Natural killer cell treated with Interleukin-12 subunit alpha and Interleukin-12 subunit beta and Interleukin-15 and Interleukin-18, amount 100 ng/mL, for 72 hours (primary cell): ENCODE measurements at places on chromosomes 5 and 9. TPM values are rescaled to one million over a fixed set of nuclear protein-coding genes. Genes with fewer than 3 reads are reported as not detected.

MAMDC4 gene
- total RNA-seq, result 16.0 TPM

LCN12 gene
- total RNA-seq, result 2.0 TPM

ANXA2R gene
- 4.8 TPM for total RNA-seq

DNA sequence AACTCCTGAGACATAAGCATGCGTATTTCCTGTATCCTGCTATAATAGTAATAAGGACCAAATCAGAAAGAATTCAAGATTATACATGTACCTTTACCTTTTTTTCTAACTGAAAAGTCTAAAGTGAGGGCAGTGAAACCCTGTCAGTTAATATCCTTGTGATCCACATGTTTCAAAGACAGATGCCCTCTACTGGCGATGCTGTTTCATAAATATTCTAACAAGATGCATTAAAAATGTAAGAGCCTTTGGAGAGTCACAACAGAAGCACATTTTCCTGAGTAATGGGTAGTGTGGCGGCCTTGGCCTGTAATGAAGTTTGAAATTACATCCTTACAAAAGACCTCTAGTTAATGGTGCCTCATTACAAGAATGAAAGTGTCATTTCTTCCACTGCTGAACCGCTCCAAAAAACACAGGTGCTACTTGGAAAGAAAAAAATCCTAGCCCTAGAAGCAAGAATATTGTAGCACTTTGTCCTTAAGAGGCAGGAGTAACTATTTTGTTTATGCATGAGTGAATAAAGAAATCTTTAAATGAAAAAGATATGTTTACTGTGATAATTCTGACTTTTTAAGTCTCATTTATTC lies 232.6 kb downstream of the EPB41L4A start:
- no peak overlapping the region for H3K27ac ChIP-seq
- H3K36me3 ChIP-seq, result no peaks in the 10 kb centered on the region
- no peaks in the 10 kb centered on the region for H3K4me1 ChIP-seq
- H3K4me3 ChIP-seq, result no peak overlapping the region
- no peak for DNase-seq

DNA sequence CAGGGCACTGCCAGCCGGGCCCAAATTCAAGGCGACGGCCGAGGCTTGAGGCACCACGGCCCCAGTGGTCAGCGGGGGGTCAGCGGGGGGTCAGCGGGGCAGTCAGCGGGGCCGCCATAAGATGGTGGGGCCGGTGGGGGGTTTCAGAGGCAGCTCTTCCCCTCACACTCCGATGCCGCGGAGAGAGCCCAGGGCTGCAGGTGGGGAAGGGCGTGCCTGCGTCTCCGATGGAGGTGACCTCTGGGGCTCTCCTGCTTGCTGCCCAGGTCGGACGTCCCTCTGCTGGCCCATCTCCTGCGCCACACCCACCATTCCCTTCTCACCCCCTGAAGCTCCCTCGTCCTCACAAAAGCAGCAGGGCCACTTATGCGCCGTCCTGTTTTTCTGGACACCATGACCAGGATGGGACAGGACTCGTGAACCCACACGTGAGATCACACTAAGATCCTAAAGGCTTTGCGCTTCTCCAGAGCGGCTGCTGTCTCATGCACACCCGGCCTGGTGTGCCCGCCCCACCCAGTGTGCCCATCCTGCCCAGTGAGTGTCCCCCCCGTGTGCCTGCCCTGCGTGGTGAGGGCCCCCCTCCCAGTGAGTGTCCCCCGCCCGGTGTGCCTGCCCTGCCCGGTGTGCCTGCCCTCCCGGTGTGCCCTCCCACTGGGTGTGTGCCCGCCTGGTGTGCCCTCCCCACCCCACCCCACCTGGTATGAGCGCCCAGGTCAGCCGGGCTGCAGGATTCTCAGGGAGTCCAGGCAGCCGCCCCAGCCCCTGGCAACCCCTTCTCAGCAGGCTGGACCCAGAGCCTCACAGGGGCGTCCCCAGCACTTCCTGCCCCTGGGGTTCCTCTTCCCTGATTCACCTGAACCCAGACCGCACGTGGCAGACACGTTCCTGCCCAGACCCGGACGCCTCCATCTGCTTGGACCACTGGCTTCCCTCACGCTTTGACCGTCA lies 48.7 kb upstream of the NKD2 start:
- peak overlapping the region; percentile 42 for H3K4me3 ChIP-seq
- H3K4me1 ChIP-seq, result peaks cover 41% of the 10 kb centered on the region
- peaks cover 19% of the 10 kb centered on the region for H3K27me3 ChIP-seq
- no peaks in the 10 kb centered on the region for H3K36me3 ChIP-seq

- H3K4me1 ChIP-seq, result peaks cover 58% of the 10 kb centered on the region
- H3K27me3 ChIP-seq, result no peaks in the 10 kb centered on the region
- peak overlapping the region; percentile 98 for H3K27ac ChIP-seq
- DNase-seq, result no peak
- H3K4me3 ChIP-seq, result peak overlapping the region; percentile 99
Observed at GRCh38 chr5:100898504-100899346, 4.4 kb downstream of the ST8SIA4 start.

DNA sequence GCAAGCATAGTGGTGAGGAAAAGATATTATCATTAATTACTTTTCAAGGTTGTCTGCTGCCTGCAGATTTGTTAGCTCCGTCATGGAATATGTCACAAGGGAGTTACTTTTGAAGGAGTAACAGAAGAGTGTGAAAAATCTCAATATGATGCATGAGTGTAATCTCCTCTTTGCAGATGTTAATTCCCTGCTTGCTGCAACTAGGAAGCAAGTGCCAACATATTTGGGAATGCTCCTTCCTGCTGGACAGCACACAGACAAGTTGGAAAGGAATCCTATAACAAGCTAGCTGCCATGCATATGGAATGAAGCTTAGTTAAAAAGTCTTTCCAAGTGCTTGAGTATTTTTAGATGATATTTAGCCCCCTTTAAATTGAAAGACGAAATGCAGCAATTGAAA lies 2023.6 kb upstream of the CDH6 start:
- H3K4me3 ChIP-seq, result no peak overlapping the region
- no peak overlapping the region for H3K27ac ChIP-seq
- no peaks in the 10 kb centered on the region for H3K27me3 ChIP-seq

GRCh38 chr5:163248333-163248732 lies 189.1 kb upstream of the CCNG1 start:
- H3K36me3 ChIP-seq, result no peaks in the 10 kb centered on the region
- DNase-seq, result peak; percentile 51
- H3K27me3 ChIP-seq, result no peaks in the 10 kb centered on the region
- no peak overlapping the region for H3K27ac ChIP-seq
- H3K4me3 ChIP-seq, result no peak overlapping the region
